Lung (tissue), 17 donors: ENCODE measurements at places on chromosomes 1 and 21. TPM values are rescaled to one million over a fixed set of nuclear protein-coding genes. Genes with fewer than 3 reads are reported as not detected.

DNA sequence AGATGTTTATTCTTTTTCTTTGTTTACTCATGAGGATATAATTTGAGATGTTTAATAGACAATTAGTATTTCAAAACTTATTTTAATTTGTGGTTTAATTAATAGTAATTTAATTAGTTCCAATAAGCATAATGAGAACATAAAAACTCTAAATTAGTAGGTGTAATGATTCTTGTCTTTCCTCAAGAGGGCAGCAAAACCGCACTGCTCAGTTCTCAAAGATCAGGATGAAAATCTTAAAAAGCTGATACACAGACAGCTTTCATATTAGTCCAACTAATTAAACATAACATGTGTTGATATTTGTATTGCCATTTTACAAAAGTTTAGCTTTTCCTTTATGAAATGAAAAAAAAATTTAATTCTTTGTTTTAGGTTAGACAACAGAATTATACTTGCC is 106.7 kb upstream of the C21orf91 start:
- peak; percentile 72 for DNase-seq

DNA sequence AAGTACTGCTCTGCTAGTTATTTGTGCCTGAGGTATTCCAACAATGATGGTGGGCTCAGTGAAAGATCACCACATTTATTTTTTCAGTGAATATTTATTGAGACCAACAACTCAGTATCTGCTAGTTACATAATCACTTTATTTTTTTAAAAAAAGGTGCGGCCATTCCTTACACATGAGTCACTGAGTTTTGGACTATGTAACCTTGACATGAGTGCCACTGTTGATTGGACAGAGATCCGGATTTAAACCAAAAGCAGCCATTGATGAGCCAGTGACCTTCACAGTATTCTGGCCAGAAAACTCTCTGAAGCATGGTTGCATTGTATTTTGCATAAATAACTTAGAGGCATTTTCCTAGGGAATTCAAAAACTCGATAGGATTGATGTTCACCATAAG is 79.5 kb downstream of the NUF2 start:
- DNase-seq, result no peak

DNA sequence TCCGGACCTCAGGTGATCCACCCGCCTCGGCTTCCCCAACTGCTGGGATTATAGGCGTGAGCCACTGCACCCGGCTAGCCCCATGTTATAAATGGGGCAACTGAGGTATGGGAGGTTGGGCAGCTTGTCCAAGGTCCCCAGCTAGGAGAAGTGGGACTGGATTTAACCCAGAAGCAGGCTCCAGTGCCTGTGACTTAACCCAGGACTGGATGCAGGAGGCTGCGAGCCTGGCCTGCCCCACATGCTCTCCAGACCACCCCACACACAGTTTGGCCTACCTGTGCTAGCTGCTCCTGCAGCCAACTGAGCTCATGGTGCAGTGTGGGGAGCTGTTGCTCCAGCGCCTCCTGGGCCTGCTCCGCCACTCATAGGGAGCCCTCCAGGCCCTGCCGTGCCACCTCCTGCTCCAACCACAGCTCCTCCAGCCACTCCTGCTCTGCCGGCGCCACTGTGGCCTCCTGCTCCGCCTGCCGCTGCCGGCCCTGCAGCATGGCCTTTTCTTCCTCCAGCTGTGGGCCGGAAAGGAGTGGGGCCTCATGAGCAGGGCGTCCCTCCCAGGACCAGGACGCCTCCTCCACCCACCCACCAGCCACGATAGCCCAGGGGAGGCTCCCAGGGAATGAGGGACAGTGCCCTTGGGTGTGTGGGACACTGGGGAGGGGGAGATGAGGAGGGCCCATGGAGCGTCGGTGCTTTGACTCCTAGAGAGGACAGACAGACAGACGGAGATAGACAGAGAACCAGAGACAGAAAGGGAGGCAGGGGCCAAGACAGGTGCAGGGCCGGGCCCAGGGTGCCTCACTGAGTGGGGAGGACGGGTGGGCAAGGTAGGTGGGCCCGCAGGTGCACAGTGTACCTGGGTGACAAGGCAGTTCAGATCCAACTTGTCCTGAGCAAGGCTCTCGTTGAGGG is 12.4 kb upstream of the NBPF1 start:
- DNase-seq, result no peak

The ANKRD45 gene
- 3.8 TPM for polyA plus RNA-seq

GRCh38 chr1:108962681-108963051 is 618 bp downstream of the CLCC1 start:
- DNase-seq, result no peak

GRCh38 chr1:84887261-84887934 is 5.6 kb downstream of the LPAR3 start:
- DNase-seq, result no peak

DNA sequence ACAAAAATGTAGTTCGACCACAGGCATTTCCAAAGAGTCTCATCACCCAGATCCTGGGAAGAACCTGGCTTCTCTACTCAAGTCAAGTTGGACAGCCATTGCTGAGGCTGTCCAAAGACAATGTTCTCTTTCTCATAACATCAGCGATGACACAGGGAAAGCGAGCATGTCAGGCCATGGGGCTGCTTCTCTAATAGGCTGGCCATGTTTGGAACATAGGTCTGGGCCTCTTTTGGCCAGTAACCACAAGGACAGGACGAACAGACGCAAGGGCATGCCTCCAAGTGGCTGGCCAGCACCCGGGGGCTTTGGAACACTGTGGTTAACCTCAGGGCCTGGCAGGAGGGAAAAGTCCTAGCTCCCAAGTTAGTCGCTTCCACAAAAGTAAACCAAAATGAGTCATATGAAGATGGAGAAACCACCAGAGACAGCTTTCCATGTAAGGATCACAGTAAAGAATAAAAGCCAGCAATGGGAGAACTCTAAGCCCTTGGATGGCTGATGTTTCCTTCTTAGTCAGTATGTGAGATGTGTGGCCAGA is 80.6 kb upstream of the SLC44A3 start:
- DNase-seq, result no peak

DNA sequence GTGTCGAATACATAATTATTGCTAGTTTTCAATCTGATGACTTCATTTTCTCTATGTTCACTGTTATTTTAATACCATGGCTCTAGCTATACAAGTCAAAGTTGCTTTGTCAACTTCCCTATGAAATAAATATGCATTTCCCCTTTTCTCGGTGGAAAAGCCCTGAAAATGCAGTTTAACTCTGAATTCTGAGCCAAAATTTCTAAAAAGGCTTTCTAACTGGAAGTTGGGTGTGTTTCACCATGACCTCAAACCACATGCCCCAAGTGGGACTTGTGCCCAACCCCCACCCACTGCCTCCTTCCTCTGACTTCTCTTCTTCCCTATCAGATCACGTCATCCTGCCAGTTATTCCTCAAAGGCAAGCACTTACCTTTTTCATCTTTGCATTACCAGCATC is 8.9 kb downstream of the MKNK1 start:
- DNase-seq, result peak; percentile 25

The TCEA3 gene
- polyA plus RNA-seq, result 37.5 TPM

DNA sequence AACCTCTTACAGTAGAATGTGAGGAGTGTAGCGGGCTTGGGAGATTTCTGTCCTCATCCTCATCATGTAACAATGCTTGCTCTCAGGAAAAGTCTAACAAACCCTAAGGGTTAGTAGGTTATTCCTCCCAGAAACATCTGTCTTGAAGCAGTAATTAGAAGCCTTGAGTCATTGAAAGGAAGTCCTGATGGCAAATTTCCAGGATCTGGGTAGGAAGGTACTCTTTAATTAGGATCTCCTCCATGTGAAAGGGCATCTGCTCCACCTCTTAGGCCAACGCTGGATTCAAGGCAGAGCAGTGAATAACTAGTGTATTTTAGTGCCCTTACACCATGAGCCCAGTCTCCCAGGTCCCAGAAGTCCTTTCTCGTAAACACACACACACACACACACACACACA is 106.6 kb upstream of the BARHL2 start:
- DNase-seq, result no peak

DNA sequence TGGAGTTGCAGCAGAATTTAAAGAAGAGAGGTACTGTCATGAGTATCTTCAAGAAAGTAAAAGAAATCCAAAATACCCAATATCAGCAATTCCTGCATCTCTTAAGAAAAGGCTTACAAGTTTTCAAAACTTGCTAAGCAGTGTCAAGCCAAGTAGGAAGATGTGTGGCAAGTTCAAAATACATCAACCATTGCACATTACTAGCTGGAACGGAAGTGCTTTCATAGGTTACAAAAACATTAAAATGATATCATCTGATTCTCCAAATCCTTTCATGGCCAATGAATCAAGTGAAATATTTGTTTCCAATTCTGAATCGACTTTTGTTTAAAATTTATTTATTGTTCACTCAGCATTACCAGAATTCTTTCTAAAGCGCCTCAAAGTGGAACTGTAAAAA is 5.7 kb upstream of the ABCA4 start:
- DNase-seq, result no peak

DNA sequence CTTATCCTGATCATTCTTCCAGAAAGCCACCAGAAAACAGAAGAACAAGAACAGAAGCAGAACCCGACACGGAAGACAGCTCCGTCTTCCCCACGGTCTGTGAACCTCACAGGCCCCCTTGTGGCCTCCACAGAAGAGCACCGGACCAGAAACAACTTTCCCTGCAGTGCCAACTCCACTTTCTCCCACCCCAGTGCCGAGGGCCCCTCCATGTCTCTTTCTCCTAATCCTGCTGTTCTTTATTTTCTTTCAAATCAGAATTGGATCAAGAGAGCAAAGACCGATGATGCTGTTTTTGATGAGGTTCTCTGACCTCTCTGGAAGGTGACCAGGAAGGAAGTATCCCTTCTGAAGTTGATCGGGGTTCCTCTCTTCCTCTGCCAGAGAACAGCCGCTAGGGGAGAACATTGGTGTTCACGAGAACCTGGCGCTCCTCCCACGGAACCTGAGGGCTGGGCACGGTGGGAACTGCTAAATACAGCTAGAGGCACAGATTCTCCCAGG is 58.9 kb upstream of the CTTNBP2NL start:
- DNase-seq, result peak; percentile 53

DNA sequence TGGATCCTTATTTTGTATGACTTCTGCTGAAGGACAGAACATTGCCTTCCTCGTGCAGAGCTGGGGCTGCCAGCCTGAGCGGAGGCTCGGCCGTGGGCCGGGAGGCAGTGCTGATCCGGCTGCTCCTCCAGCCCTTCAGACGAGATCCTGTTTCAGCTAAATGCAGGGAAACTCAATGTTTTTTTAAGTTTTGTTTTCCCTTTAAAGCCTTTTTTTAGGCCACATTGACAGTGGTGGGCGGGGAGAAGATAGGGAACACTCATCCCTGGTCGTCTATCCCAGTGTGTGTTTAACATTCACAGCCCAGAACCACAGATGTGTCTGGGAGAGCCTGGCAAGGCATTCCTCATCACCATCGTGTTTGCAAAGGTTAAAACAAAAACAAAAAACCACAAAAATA is 27.5 kb upstream of the KDM4A start:
- DNase-seq, result no peak

The KCNQ4 gene
- 0.55 TPM for polyA plus RNA-seq

DNA sequence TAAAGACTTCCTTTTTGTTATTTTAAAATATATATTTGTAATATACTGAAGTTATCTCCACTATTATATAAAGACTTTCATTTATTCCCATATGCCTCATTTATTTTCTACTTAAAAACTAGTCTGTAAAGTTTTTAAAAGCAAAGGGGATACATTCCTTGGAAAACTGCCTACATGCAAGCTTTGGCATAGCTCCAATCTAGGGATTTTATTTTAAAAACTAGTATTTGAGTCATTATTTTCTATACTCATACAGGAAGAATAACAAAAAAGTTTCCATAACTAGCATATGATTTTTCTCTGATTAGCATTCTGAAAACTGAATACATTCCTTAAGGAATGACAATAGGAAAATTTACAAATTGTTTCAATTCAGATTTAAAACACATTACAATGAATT is 88.9 kb downstream of the COL24A1 start:
- peak; percentile 66 for DNase-seq
